ENCODE measurements at places on chromosomes 2 and 18.

DNA sequence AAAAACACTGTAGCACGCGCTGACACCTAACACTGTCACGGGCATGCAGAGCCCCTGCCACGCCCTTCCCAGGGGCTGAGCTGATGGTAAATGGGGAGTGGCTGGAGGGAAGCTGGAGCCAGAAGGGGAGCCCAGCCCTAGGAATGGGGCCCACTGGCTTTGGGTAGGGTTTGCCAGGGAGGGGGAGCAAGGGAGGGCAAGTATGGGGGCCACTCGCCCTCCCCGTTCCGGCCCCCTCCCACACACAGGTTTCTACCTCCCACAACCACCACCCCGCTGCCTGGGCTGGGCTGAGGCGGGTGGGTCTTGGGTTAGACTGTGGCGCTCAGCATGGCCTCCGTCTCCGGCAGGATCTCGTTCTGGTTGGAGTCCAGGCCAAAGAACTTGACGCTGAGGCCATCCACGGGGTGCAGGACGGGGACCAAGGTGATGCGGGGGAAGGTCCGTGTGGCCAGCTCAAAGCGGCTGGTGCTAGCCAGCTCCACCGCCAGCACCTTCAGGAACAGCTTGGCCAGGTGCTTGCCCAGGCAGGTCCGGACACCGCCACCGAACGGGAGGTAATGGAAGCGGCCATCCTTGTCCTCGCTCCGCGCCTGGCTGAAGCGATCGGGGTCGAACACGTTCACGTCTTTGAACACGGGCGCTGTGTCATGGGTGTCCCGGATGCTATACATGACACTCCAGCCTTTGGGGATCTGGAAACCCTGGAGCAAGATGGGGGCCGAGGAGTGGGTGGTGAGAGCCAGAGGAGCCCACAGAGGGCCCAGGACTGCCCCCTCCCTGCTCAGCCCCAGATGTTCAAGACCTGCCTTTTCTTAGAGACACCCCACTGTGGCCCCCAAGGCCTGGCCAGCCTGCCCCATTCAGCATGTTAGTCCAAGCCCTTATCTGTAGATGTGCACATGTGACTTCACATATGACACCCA is 15.5 kb downstream of the CYP26B1 start:
- DNase-seq, result no peak

- no peak for DNase-seq
Observed at GRCh38 chr2:226600802-226601201, 198.8 kb downstream of the IRS1 start.

DNA sequence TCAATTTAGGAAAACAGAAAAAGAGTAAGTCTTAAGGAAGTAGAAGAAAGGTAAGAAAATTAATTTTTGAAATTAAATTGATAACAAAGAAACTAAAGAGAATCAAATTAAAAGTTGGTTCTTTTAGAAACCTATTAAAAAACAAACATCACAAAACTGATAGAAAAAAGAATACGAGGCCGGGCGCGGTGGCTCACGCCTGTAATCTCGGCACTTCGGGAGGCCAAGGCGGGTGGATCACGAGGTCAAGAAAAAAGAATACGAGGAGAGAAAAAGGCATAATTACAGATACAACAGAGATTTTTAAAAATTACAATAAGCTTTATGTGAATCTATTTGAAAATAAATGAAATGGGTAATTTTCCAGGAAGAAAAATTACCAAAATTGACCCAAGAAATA is 11.8 kb downstream of the PREPL start:
- DNase-seq, result no peak

DNA sequence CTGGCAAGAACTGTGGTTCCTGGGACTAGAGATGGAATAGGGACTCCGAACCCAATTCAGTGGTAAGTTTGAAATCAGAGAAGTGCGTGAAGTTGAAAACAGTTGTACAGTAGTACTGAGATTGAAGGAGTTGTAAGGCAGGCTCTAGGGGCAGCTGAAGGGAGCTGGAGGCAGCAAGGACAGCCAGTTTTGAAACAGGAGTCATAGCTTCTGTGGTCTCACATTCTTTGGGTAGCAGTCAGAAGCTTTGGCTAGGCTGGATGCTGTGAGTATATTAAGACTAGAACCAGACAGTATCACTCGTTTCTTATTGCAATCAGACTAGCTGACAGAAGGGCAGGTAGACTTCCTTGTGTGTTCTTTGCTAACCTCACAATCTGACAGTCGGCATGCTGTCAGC is 64.5 kb upstream of the ADAM23 start:
- peak; percentile 50 for DNase-seq

GRCh38 chr18:54089749-54090459 is 134.6 kb downstream of the MBD2 start:
- DNase-seq, result no peak

- DNase-seq, result no peak
Observed at GRCh38 chr2:135663148-135663700, 78.4 kb upstream of the UBXN4 start.

GRCh38 chr2:102581911-102582310 is 37.4 kb upstream of the SLC9A2 start:
- DNase-seq, result no peak

- peak; percentile 69 for DNase-seq
Observed at GRCh38 chr2:160229591-160229990, 29.5 kb upstream of the ITGB6 start.

DNA sequence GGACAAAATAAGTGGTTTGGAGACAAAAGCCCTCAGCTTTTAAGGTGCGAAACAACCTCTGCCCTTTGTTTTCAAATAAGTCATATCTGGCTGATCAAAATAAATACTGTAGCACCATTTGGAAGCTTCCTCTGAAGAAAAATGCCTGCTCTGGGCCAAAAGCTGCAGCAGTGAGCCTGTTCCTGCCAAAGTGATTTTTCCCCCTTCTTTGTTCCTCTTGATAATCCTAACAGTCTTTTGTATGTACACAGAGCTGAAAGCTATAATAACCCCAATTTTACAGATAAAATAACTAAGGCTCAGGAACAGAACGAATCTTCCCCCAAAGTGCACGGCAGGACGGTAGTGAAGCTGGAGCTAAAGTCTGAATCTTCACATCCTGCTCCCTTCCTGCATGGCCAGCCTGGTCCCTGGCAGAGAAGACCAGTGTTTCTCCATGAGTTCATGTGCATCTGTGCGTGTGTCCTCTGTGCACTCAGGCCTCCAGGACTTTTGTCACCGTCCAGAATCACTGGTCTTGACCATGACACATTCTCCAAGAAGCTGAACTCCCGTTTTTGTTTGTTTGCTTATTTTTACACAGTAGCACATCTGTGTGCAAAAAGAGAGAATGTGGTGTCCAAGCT is 2114.1 kb upstream of the PIK3C3 start:
- DNase-seq, result no peak

GRCh38 chr2:208358758-208359631 is 47.6 kb upstream of the PTH2R start:
- no peak for DNase-seq

GRCh38 chr2:105575499-105576025 is 169.2 kb upstream of the NCK2 start:
- DNase-seq, result no peak

GRCh38 chr2:33706410-33706809 is 107.3 kb upstream of the FAM98A start:
- DNase-seq, result no peak

GRCh38 chr18:34083910-34084535 is 140.7 kb downstream of the NOL4 start:
- DNase-seq, result no peak

DNA sequence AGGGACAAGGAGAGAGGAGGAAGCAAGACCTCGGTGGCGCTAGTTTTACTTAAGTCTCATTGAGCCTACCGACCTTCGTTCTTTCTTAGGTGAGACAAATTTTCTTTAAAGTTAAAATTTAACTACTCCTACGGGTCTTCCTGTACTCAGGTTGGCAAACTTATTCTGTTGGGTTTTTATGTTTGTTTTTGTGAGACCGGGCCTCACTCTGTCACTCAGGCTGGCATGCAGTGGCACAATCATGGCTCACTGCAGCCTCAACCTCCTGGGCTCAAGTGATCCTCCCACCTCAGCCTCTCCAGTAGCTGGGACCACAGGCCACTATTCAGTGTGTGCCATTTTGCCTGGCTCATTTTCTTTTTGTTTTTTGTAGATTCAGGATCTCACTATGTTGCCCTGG is 189.0 kb downstream of the TNS1 start:
- no peak for DNase-seq

DNA sequence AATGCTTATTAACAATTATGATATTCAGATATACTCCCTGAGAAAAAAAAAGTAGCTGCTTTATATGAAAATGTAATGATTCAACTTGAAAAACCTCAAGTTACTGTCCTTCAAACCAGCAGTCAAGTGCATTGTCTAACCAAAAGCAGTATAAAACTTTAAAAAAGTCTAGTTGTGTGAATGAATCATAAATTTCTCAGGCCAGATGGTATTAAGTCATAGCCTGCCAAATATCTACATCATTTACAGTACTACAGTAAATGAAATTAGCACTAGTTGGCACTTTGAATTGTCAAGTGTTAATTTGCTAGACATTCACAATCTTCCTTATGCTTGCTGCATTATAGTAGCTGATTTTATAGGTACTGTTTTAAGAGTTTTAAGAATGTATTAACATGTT is 85.9 kb downstream of the CBLN2 start:
- DNase-seq, result no peak

DNA sequence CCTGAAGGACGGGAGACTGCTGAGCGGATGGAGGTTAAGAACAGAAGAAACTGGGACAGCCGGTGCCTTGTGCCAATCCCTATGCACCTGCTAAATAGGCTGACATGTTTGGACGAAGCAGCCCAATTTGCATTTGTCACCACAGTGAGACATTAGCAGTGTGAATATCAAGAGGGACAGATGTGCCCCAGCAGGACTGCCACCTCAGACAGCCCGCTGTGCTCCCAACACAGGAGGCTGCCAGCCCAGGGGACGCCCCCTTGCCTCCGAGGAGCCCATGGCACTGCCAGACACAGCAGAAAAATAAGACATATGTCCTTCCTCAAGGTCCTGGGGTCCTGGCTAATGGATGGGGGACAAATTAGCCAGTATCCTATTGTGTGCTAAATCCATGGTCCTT is 306.7 kb upstream of the POU3F3 start:
- DNase-seq, result no peak

Data from brain microvascular endothelial cell (primary cell).